ENCODE measurements at places on chromosomes 13 and 19.

DNA sequence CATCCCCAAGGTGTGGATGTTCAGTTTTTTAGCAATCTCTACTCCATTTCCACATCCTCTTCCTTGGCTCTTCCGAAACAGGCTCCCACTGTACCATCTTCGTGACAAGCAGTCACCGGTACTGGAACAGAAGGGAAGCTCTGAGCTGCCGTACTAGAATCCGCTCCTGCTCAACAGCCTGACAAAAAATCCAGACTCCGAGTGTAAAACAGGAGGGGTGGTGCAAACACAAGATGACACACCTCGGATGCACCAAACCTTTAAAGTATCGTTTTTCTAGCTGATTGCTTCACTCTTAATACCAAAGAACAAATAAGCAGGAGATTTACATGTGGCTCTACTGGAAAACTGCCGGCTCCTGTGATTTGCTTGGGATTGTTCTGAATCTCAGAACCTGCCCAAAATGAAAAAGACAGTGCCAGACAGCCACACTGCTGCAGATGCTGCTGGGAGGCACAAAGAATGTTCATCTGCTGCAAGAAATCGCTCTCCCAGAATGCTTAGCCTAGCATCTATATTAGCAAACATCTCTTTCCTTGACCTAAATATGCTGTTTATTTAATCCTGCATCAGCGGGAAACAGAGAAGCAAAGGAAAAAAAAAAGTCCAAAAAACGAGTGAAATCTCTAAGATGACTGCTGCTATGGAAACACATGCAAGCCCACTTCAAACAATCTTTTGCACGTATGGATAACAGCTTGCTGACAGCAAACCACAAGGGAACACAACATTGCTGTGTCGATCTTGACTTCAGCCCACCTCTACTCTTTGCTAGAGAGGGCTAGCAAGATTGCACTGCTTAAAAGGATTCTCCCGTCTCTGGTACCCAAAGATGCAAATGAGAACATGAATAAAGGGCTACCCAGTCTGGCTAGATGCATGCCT is 38.0 kb upstream of the DOCK9 start:
- no peak for DNase-seq

- no peak for DNase-seq
Measured at GRCh38 chr13:75879656-75880055, 243.5 kb downstream of the LMO7 start.

DNA sequence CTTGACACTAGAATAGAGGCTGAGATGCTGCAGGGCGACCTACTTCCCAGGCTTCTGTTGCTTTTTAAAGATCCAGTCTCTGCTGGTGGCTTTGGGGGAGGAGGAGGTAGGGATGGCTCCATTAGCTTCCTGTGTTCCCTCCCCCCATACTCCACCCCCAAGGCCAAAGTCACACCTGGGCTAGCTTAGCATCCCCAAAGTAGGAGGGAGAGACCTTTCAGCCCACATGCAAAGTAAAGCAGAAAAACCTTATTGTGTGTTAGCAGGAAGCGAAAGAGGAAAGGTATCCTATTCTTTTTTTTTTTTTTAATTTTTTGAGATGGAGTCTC is 3.2 kb upstream of the TNPO2 start:
- DNase-seq, result no peak

DNA sequence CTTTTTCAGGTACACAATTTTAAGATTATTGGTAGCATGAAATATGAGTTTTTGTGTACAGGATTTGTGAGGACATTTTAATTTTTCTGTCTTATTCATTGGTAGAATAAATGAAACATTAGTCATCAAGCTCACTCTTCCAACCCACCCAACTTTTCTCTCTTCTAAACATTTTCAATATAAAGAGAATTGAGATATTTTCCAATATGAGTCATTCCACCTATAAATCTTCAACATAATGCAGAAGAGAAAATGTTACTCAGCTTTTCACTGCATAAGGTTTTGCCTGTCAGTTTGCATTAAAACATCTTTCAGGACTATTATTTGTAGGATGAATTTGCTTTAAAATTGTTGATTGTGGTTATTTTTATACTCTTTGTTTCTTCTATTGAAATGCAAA is 330.7 kb downstream of the PCDH20 start:
- no peak for DNase-seq

GRCh38 chr19:17975032-17975431 is 8.1 kb downstream of the KCNN1 start:
- DNase-seq, result no peak

DNA sequence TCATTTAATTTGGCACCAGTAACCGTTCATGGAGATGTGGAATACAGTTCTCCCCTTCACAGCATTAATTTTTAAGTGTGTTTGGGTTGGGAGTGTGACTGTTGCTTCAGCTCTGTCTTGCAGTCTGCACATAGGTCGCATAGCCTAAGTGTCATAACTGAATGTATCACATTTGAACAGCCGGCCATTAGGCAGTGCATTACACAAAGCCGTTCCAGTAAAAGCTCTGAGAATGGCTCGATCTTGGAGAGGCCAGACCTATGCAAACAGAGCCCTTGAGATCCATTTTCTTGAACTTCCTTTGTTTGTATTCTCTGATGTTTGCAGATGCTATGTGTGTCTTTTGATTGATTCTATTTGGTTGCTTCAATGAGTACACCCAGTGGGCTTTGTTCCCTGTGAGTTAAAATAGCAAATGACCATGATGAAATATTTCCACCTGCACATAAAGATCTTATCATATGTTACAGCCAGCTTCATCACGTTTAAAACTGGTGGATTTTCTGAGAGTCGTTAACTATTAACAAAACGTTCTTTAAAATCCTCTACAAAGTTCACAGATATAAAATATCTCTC is 1104.9 kb upstream of the SLC10A2 start:
- no peak for DNase-seq

GRCh38 chr13:93740334-93740733 is 513.7 kb downstream of the GPC6 start:
- no peak for DNase-seq

GRCh38 chr19:7500811-7501450 is 12.1 kb upstream of the PEX11G start:
- DNase-seq, result no peak

DNA sequence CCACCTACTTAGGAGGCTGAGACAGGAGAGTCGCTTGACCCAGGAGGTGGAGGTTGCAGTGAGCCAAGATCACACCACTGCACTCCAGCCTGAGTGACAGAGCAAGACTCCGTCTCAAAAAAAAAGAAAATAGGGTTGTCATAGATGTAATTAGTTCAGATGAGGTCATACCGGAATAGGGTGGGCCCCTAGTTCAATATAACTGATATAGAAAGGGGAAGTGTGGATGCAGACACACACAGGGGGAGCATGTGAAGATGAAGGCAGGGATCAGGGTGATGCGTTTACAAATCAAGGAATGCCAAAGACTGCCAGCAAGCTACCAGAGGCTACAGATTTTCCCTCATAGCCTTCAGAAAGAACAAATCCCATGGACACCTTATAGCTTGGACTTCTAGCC is 24.3 kb upstream of the EEF1AKMT1 start:
- no peak for DNase-seq

DNA sequence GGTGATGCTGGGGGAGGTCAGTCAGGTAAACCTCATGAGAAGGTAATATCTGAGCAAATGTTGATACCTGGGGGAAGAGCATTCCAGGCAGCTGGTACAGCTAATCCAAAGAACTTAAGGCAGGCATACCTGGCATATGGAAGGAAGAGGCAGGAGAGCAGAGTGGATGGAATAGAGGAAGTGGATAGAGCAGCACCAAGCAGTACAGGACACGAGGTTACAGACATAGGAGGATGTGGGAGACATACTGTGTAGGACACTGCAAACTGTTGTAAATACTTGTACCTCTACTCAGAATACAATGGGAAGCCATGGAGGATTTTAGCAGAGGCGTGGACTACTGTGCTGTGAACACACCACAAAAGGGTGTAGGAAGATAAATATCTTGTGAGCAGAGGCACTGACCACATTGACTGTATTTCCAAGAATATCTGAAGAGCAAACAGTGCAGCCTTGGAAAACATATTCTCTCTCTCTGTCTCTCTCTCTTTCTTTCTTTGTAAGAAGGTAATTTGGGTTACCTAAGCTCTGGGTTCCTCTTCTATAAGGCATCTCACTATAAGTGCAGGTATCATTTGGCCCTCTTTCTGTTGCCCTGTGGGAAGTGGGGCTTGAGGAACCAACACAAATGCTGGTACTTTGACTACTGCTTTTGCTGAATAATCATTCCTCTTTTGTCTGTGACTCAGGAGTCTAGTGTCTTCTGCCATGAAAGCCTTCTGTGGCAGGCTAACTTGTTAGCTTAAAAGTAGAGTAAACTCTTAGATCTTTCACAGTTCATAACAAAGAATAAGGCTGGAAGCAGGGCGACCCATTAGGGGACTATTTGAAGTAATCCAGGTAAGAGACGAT is 238.0 kb downstream of the VWA8 start:
- no peak for DNase-seq

DNA sequence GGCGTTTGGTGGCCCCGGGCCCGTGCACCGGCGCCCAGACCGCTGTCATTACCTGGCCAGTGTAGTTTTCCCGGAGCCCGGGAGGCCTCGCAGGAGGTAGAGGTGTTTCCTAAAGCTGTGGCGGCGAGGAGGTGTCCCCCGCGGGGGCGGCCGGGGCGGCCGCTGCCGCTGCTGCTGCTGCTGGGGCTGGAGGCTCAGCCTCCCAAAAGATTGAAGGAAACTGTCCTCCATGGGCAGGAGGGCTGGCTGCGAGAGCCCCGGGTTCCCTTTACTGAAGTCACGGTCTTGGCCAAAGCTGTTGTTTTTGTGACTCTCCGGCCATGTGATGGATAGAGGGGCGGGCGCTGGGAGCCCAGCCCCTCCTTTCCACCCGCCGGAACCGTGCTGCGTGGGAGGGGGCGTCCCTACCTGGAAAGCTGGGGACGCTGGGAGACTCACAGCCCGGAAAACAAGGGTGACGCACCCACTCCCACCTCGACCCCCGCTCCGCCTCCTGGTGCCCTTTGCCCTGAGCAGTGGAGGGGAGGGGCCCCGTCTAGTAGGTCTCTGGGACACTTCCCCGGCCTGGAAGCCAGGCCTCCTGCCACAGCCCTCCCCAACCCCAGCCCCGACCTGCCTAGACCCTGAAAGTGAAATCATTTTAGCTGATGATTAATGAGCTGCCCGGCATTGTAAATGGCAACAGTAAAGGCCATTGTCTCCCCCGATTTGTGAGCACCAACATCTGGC is at the start of gene N4BP2L1:
TSS of gene N4BP2L1 (minus strand) at position 279 of the 729 bp plus-strand sequence. CDS start at position 231, 48 bp downstream.
- DNase-seq, result peak; percentile 60

DNA sequence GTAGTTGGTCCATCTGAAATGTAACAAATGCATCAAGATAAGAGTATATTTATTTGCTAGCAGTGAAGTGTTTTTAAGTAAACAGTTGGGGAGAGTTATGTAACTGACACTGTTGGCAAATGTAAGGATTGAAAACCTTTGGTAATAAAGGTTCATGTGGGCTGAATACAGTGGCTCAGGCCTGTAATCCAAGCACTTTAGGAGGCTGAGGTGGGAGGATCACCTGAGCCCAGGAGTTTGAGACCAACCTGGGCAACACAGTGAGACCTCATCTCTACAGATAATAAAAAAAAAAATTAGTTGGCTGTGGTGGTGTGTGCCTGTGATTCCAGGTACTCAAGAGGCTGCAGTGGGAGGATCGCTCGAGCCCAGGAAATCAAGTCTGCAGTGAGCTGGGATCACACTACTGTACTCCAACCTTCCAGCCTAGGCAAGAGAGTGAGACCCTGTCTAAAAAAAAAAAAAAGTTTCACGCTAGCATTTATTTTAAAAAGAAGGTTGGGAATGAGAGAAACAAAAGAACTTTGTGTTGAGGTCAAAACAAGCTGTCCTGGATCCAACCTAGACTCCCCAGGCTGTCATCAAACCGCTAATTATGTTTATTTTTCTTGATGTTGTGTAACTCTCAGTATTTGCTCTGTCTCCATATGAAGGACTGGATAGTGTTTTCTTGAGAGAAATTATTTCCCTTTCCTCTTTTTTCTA is 20.7 kb downstream of the SETDB2 start:
- no peak for DNase-seq

DNA sequence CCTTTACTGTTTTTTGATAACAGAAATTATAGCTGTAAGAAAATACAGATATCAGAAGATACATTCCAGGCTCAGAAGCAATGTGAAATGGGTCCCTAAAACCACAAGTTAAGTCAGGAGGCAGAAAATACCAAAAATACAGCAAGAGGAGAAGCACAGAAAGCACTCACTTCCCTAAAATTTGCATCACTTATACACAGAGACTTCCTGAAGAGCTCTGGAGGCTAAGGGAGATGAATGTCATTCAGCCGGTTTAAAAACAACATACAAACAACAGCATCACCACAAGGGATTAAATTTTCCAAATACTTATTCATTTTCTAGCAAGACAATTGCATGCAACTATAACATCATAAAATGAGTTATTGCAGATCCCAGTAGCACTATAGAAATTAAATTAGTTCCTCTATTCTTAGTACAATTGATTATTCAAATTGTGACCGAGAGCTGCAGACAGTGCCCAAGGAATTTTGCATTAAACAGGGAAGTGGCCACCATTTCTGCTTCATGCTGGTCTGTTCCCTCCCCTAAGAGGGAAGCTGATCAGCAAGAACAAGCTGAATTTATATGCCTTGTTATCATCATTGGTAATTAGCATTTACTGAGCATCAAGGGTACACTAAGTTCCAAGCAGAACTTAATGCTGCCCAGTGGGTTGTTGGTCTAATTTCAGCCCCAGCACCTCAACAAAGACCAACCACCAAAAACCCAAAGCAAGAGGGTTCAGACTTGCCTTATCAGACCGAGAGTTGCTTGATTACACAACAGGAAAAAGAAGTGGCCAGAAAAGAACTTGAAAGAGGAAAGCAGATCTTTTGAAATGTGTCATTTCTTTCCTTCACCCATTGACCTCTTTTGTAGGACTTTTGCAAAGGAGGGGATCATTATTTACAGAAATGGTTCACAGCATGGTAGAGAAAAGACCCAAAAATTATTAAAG is 140.7 kb downstream of the KCTD12 start:
- DNase-seq, result no peak

- DNase-seq, result no peak
Measured at GRCh38 chr13:42375663-42376062, 103.7 kb downstream of the AKAP11 start.

Data from activated CD4-positive, CD25-positive, alpha-beta regulatory T cell (primary cell).